ENCODE measurements at places on chromosomes 1 and 21. TPM values are rescaled to one million over a fixed set of nuclear protein-coding genes. Genes with fewer than 3 reads are reported as not detected.

The TXLNA gene
- 37.2 TPM for total RNA-seq

The TMPRSS15 gene
- not detected for total RNA-seq

DNA sequence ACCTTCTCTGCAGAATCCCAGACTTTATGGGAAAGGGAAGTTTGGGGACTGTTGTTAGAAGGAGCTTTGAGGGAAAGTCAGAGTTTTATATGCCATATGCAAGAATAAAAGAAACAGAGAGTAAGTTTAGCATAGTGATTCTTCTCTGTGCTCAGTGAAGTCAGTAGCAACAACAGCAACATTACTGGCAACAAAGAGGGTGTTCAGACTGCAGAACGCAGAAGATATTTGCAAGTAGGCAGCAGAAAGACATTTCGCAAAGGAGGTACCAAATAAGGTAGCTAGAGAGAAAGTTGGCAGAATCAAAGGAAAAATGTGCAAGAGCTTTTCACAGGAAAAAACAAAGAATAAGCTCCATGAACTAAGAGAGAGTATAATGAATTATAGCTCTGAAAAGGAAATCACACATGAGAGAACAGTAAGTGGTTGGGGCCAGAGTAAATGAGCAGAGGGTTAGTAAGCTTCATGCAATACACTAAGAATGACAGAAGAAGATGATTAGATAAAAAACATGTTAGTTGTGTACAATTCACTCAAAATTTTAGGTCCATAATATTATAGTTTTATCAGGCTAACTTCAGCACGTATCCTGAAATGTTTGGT, 98.1 kb downstream of the NEGR1 start:
- no peak for DNase-seq
- no peak overlapping the region for H3K4me3 ChIP-seq
- H3K4me1 ChIP-seq = no peaks in the 10 kb centered on the region
- no peak overlapping the region for H3K27ac ChIP-seq
- no peaks in the 10 kb centered on the region for H3K36me3 ChIP-seq

GRCh38 chr1:220828950-220829586, 42.4 kb downstream of the MTARC1 start:
- H3K4me1 ChIP-seq = no peaks in the 10 kb centered on the region
- no peak overlapping the region for H3K27ac ChIP-seq
- DNase-seq = no peak
- H3K36me3 ChIP-seq = no peaks in the 10 kb centered on the region

DNA sequence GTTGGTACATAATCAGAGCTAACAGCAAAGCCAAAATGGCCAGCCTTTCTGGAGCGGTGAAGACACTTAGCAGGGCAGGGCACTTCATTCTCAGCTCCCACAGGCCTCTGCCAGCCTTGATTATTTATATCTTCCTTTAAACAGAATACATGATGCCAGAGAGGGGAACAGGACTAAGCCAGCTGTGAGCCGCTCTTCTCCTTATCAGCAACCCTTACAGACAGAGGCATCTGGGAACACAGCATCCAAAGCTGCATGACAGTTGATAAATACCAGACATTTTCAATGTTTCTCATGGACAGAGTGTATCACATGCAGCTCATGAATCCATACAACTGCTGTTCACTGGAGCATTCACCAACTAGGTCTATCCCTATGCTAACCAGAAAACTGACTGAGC, 29.1 kb downstream of the DNAJC11 start:
- H3K27ac ChIP-seq = no peak overlapping the region
- H3K4me1 ChIP-seq = no peaks in the 10 kb centered on the region
- H3K27me3 ChIP-seq = no peaks in the 10 kb centered on the region
- peaks cover 5% of the 10 kb centered on the region for H3K36me3 ChIP-seq

DNA sequence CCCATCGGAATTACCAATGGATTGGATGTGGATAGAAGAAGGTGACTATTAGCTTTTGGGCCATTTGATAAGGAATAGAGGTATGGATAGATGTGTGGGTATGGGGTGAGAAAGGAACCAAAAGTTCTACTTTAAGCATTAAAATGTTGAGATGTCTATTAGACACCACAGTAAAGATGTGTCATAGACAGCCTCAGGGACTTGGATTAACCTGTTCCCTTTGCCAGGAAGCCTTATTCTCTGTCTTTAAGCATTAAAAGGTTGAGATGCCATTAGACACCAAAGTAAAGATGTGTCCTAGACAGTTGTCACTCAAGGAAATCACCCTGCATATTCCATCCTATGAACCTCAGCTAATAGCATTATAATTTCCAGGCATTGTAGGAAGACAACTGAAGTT, 11.0 kb upstream of the DENND1B start:
- no peak overlapping the region for H3K27ac ChIP-seq
- no peaks in the 10 kb centered on the region for H3K36me3 ChIP-seq
- no peak overlapping the region for H3K4me3 ChIP-seq
- DNase-seq = no peak
- no peaks in the 10 kb centered on the region for H3K27me3 ChIP-seq
- peaks cover 8% of the 10 kb centered on the region for H3K4me1 ChIP-seq

GRCh38 chr1:147850737-147851136, 51.9 kb upstream of the GJA8 start:
- H3K27ac ChIP-seq = no peak overlapping the region
- no peaks in the 10 kb centered on the region for H3K36me3 ChIP-seq
- H3K4me3 ChIP-seq = no peak overlapping the region
- peaks cover 6% of the 10 kb centered on the region for H3K4me1 ChIP-seq
- no peaks in the 10 kb centered on the region for H3K27me3 ChIP-seq
